WERI-Rb-1 (cell line): ENCODE measurements at places on chromosomes 2 and 18.

- DNase-seq: peak; percentile 96
Measured at GRCh38 chr2:85561280-85562212, at the start of gene GGCX. TSS of gene GGCX (minus strand) at chr2:85561493. CDS start at chr2:85561428, 65 bp downstream.

DNA sequence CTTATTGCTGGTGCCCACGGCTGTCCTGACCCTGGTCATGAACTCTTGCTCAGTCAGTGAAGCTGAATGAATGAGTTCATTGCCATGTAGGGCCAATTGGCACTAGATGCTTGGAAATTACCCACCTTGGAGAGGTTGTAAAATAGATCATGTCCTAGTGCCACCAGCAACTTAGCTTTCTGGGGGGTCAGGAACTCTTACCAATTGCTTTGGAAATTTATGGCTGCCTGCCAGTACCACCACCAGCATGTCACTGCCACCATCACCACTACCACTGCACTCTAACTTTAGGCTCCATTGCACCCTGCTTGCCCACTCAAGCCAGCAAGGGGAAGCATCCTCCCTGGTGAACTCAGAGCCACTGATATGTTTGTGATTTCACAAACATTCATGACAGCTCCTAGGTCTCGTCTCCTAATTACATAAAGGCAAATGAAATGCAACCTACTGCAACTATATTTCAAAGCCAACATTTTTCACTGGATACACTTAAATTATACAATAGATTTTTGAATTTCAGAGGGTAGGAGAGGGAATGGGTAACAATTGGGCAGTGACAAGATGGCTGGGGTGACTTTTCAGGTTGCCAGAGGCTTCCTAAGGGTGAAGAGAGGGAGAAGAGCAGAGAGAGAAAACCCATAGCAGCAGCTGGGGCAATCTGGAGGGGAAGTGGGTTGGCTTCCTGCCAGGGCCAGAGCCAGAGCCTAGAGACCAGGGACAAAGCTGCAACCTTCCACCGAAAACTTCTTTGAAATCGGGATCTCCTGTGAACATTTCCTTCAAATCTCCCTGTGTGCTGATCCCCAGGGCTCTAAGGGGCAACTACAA lies 3.5 kb upstream of the EMILIN1 start:
- DNase-seq: no peak

DNA sequence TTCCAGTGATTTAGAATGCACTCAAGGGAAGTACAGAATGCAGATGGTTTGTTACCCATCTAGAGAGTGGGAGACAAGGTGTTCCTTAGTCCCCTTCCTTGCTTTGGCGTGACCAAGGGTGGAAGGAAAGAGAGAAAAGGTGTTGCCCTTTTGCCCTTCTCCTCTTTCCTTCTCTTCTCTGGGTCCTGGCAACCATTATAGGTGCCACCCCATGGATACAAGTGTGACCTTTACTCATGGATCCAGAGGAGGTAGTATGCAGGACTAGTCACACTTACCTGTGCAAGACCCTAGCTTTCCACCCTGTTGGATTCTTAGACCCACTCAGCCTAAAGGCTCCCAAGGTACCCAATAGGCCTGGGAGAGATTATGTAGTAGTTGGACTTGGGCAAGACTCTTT lies 11.6 kb upstream of the RBFA start:
- DNase-seq: no peak

- no peak for DNase-seq
Measured at GRCh38 chr2:230011617-230012016, 57.1 kb downstream of the SLC16A14 start.

DNA sequence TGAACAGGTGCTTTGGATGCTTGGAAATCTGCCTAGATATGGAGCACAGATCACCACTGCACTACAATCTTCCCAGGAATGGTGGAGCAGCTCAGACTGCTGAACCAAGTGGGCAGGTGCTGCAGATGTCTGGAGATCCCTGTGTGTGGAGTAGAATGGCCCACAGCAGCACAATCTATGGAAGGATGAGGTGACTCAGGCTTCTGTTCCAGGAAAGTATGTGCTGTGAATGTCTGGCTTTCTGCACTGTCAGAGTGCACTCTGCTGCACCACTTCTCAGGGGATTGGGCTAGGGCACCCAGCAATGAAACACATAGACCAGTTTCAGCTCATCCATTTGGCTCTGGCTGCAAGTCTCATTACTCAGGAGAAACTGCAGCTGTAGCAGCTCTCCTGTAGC lies 865.4 kb upstream of the NXPH2 start:
- no peak for DNase-seq

- DNase-seq: no peak
Measured at GRCh38 chr18:74828200-74828599, 230.5 kb downstream of the ZNF407 start.

DNA sequence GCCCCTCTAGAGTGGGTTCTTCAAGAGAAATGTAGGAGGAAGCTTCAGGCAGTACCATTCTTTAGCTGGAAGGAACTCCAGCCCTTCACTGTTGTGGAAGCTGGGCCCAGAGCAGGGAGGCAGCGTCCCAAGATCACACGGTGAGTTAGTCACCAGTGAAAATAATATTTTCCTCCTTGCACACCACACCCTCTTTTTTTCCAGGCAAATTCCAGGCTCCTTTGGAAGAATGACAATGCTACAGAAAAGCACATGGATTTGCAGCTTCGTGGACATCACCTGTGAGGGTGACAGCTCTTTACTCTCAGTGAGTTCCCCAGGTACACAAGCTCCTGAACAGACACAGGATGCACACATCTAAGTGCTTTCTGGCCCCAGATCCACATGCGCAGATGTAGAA lies 157.1 kb downstream of the COL6A3 start:
- no peak for DNase-seq

DNA sequence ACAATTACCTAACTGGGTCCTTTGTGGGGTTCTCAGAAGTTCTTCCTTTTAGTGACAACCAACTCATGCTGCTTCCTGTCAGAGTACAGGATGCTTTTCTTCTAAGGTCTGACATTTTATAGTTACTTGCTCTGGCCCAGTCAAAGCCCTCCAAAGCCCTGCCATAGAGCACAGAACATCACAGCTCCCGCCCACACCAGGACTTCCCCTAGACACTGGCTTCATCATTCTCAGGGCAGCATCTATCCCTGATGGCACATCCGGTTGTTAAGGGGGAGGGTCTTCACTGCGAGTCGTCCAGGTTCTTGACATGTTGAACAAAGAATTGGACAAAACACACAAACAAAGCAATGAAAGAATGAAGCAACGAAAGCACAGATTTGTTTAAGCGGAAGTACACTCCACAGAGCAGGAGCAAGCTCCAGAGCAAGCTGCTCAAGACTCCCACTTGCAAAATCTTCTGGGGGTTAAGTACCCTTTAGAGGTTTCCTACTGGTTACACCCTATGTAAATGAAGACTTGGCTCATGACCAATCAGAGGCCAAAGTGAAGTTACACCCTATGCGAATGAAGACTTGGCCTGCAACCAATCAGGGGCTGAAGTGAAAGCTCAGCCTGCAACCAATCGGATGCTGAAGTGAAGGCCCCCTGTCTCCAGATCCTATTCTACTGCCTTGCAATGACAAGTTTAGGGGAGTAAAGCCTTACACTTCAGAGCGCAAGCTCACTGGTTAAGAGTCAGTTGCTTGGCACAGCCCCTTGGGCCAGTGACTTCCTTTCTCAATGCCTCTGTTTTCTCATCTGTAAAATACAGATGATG lies 79.0 kb downstream of the HDAC4 start:
- no peak for DNase-seq

DNA sequence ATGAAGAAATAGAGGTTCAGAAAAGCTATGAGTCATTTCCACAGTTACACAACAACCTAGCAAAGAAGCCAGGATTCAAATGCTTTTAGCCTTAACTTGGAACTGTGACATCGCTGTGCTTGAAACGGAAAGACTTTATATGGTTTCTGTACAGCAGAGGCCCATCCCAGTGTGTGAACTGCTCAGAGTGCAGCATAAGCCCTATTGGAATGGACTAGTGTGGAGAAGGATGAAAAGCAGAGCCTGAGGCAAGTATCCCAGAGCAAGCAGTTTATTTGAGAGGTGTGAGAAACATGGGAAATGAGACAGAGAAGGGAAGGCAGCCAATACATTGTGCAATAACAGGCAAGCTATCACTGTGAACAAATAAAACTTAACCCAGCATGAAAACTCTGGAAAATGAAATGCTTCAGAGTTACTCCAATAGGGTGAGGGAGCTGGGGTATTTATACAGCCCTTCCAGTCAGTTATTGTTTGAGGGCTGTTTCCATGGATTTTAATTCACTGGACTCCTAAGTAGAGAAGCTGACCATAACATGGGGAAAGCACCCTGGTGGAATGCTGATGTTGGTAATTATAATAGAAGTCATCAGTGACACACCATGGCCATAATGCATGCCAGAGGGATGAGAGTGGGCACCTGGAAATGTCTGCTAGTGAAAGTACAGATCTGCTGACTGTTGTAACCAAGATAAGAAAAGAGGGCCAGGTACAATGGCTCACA lies 254.0 kb upstream of the POU3F3 start:
- no peak for DNase-seq

- DNase-seq: no peak
Measured at GRCh38 chr2:40403233-40403836, 48.6 kb downstream of the SLC8A1 start.

- no peak for DNase-seq
Measured at GRCh38 chr18:52242711-52243110, 97.3 kb upstream of the DCC start.

DNA sequence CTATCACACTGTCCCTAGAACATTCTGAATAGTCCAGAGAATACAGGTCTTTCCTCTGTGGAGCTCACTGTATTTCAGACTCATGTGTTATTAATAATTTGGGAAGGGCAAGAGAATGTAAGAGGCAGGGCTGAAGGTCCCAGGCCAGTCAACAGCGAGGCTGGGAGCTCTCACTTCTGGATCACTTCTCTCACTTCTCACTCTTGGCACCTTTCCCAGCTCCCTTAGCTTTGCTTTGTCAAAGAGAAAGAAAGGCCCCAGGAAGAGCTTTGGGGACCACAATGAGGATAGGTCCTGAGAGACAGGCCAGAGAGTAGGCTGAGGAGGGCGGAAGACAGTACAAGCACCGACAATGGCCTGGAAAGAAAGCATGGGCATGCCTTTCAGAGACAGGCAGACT lies 11.2 kb downstream of the EFR3B start:
- no peak for DNase-seq

- no peak for DNase-seq
Measured at GRCh38 chr2:219637842-219638185, 10.4 kb downstream of the SLC4A3 start.

DNA sequence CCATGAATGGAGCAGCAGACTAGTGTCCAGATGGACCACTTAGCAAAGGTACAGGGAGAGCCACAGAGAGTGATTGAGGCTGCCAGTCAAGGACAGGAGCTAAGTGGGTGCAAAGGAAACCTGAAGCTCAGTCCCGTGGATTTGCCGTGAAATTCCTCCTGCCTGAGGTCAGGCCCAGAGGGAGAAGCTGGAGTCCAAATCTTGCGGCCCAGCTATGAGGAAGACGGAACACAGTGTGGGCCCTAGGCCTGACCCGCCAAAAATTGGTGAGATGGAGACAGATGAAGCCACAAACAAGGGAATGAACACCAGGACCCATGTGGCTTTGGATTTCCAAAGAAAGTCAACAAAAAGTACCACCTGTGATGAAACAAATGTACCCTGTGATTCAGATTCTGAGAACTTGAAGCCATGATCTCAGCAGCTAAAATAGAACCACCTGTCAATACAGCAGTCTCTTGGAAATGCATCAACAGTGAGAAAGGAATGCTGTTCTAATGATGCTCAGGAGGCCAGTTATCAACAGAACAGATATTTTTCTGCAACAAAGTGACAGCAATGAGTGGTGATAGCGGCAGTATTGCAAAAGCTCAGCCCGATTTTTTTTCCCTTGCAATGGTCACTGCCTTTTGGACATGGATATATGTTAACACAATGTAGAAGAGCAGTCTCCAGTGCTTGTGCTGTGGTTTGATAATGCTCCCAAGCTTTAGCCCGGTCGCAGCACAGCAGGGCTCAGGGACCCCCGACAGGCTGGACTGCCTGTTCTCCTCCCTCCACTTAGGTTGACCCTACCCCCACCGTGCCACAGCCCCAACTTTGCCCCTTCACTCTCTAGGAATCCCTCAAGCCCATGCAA lies 10.7 kb downstream of the COL6A3 start:
- DNase-seq: no peak

- DNase-seq: no peak
Measured at GRCh38 chr2:178928077-178928476, 120.9 kb upstream of the TTN start.

- DNase-seq: no peak
Measured at GRCh38 chr2:159508140-159508539, 108.2 kb downstream of the BAZ2B start.

- DNase-seq: no peak
Measured at GRCh38 chr2:219871351-219871750, 243.9 kb downstream of the SLC4A3 start.

- no peak for DNase-seq
Measured at GRCh38 chr2:191355170-191355758, 110.1 kb downstream of the MYO1B start.

GRCh38 chr18:23226391-23226790 lies 91.1 kb downstream of the CABLES1 start:
- no peak for DNase-seq

- no peak for DNase-seq
Measured at GRCh38 chr2:26613241-26614215, 27.6 kb downstream of the CIB4 start.

- DNase-seq: peak; percentile 27
Measured at GRCh38 chr2:68466361-68466777, 725 bp downstream of the FBXO48 start.

- DNase-seq: no peak
Measured at GRCh38 chr2:209525834-209526281, 102.0 kb downstream of the MAP2 start.

DNA sequence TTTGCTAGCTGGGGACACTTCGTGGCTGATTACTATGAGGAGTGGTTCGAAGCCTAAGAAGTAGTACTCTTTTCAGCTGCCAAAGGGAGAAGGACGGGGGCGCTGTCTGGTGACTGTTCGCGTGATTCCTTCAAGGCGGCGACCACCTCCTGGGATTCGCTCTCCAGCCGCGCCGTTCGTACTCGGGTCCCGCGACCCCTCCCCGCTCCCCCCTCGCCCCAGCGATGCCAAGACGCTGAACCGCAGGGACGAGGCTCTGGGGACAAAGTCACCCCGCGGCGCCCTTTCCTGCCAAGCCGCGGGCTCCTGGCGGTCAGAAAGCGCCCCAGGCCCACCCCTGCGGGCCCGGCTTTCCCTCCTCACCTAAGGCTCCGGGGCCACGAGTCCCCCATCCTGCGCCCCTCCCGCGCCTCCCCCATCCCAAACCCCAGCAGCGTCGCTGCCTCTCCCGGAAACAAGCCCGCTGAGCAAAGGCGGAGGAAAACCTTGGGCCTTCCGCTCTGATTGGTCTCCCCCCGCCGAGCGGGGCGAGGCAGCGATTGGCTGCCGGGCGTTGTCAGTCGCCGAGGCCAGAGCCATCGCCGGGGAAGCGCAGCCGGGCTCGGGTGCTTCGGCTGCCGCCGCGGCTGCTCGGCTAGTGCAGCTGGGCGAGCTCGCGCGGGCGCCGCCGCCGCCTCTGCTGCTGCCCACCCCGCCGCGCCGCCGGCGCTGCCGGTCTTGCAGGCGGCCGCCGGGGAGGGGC lies 404.3 kb downstream of the XIRP2 start:
- DNase-seq: peak; percentile 93
